ENCODE measurements at places on chromosomes 2 and 18.
A peak's percentile ranks its signal among the peaks of the same experiment; 100 is the strongest.

DNA sequence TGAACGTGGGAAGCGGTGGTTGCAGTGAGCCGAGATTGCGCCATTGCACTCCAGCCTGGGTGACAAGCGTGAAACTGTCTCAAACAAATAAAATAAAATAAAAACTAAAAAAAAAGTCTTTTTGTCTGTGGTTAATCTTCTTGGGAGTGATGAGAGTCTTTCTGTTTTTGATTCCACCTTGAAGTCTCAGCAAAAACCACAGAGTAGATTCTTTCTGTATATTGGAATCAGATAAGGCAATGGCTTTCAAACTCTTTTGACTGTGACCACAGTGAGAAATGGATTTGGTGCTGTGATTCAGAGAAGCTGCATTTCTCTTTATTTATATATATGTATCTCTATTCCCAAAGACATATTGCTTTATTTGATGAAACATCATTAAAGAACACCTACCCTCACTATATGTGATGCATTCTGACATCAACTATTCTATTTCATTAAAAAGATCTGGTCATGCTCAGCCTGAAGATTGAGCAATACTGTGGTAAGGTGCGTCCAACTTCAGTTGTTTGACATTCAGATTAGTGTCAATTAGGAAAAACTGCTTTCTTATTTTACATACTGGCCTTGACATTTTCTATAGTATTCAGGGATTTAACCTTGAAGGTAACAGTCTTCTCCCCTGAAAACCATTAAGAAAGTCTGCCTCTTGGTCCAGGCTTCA is 15.6 kb downstream of the HRH4 start:
- DNase-seq, result no peak

GRCh38 chr2:9722451-9722850 is 91.7 kb upstream of the YWHAQ start:
- DNase-seq, result no peak

- DNase-seq, result no peak
Observed at GRCh38 chr18:43665105-43665788, 388.0 kb upstream of the SYT4 start.

DNA sequence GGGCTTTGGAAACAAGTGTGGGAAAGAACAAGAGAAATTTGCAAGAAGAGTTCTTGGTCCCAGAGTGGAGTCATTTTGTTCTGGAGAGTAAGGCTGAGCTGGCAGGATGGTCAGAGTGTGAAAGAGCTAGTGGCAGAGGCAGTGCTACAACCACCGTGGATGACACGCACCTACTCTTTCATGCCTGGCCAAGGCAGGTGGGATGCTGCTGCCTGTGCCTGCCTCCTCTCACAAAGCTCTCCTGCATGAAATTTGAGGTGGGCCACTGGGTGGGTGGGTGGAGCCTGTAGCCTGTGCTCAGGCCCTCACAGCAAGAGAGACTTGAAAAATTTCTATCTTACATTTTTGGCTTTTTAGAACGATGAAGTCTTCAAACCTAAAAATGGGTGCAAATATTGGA is 9.4 kb upstream of the INO80C start:
- DNase-seq, result no peak

DNA sequence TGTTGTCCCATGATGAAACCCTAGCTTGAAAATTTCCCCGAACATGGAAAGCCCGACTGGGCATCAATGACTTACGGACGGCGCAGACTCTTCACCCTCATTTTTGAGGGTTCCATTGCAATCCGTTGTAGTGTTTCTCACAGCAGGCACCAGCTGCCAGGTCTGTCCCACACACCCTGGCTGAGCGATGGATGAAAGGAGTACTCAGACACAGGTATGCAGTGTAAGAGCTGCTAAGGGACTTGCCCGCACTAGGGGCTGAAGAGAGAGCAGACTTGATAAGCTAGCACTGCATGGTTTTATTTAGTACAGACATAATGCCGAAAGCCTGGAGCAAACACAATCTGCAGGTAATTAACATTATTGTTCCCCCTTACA is 15.8 kb downstream of the DYNAP start:
- no peak for DNase-seq

DNA sequence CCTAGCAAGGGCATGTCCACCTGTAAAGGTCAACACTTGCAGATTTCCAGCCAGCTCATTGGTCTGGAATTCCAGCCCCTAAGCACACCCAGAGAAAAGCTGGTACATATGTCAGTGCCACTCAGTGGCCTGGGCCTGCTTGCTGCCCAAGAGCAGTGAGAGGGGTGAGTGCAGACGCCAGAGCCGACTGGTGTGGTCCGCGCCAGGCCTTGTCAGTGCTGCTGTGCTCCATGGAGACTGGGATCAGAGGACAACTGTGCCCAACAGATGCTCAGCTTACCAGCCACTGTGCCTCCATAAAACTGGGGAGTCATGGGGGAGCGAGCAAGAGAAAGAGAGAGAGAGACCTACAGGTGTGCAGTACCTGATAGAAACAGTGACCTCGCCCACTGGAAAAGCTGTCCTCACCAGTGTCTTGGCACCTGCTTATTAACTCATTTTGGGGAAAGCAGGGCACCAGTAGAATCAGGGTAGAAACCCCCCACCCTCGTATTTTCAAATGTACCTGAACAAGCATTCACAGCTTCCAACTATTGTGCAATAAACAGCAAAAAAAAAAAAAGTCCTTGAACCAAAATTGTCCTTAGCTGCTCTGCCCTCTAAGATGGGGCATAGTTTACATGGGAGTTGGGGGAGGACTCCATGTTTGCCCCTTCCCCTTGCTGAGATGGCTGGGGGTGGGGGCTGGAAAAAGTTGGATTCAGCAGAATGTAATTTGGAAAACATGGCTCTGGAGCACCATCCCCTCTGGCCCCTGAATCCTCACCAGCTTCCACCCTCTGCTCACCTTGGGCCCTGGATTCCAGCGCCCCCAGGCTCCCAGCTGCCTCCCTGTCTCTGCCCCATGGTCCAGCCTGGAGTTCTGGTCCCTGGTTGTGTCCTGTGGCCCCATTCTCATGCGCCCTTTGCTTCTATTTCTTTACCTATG is 1.4 kb upstream of the SP140L start:
- DNase-seq, result no peak

DNA sequence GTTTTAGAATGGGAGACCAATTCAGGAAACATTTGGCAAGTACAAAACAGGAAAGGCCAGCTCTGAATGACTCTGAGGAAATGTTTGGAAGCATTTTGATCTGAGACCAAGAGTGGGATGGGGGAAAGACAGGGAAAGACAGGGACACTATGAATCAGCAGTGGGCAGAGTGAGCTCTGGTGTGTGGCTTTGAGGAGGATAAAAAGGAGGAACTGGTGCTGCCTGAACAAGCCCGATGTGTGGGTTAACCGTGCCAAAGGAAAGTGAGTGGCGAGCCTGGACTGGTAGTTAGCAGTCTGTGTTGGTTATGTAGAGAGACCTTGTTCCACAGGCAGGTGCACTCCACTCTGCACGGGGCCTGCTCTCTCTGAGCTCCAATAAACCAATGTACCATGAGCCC is 5.3 kb downstream of the MFSD6 start:
- DNase-seq, result no peak

DNA sequence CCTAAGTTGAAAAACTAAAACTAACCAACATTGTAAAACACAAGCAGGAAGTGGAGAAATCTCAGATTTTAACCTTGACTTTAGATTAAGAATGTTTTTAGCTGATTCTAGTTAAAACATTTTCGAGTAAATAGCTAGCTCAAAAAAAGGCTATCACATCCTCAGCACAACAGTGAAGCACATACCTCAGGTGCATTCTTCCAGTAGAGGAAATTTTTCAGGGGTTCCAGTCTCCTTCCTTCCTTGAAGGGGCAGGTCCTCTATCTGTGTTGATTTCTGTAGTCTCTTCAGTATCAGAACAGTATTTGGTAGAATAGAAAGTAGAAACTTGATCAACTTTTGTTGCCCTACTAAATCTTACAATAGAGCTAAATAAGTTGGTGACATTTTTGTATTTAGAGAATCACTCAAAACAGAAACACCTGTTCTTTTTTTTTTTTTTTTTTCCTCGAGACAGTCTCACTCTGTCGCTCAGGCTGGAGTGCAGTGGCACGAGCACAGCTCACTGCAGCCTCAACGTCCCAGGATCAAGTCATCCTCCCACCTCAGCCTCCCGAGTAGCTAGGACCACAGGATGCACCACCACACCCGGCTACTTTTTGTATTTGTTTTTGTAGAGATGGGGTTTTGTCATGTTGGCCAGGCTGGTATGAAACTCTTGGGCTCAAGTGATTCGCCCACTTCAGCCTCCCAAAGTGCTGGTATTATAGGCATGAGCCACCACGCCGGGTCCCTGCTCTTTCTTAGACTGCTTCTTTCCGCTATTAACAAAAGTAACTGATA is 6.9 kb upstream of the GPR155 start:
- DNase-seq, result no peak

GRCh38 chr18:68991286-68991685 is 193.4 kb downstream of the CCDC102B start:
- DNase-seq, result no peak

DNA sequence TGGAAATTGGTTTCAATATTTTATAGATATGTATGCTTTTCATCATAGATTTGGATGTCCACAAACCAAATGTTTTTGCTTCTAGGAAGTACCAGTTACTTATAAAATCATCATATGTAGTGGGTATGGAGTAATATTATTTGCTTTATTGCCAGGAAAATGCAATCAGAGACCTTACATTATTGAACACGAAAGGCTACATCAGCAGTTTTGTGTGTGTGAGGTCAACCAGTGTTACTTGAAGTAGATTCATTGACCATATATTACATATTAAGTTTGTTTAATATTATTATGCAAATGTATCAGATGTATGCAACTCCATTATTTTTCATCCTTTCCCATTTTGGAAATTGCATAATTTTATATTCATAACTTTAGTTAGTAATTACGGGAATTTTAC is 219.1 kb upstream of the MMADHC start:
- DNase-seq, result no peak

GRCh38 chr2:49767316-49767715 is 613.0 kb upstream of the FSHR start:
- DNase-seq, result no peak

DNA sequence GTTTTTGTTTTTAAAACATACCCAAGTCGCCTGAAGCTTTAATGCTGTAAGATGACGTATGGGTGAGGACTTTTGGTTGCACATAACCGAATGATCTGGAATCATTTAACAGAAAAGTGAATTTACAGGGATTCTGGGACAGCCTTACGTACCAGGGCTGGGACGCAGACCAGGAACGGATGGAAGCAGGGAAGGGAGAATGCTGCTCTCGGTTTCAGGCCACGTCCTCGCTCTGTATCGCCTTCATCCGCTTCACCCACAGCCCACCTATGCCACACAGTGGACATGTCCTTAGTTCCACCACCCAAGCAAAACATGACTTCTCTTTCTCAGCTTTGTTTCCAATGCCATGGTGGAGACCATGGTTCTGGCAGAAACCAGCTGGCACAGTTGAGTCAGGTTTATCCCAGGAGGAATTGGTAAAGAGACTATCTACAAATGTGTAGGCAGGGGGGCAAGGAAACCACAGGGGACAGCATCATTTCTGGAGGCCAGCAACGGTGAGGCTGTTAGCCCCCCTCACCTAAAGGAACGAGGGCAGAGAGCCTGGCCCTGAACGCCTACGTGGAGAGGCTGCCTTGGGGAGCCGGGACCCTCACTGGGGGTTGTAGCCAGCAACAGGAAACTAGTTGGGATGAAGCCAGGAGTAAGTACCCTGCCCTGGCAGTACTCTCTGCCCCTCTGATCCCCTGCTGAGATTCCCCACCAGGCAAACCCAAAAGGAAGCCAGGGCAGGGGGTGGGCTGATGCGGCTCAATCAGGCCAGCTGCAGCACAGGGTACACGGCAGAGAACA is 132.5 kb downstream of the NDUFA10 start:
- DNase-seq, result no peak

DNA sequence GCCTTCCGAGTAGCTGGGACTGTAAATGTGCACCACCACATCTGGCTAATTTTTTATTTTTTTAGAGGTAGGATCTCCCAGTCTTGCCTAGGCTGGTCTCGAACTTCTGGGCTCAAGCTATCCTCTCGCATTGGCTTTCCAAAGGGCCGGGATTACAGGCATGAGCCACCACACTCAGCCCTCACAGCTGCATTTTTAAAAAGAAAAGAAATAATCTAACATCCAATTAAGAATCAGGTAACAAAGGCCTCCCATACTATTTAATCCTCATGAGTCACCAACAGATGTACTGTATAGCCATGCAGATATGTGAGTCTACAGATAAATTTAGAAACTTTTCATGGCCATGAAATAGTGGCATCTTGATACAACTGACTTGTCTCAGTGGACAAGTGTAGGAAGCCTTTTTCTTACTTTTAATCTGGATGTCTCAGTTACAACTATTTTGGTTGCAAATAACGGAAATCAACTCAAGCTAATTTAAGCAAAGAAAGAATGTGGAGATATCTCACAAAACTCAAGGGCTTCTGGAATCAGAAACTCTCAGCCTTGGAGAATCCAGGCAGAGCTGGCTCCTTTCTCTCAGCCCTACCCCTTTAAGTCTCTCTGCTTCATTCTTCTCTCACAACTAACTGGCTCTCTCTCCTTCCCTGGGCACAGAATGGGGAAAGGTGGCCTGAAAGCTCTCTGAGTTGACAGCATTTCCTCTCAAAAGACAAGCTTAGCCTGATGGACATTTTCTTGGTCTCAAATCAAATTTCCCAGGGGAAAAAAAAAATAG is 12.8 kb upstream of the PPM1B start:
- peak; percentile 15 for DNase-seq

Measured in hematopoietic multipotent progenitor cell treated with erythropoietin and hydrocortisone succinate and interleukin-3 and kit ligand, for 8 days (in vitro differentiated cells).